Lower leg skin (tissue), 4 donors: ENCODE measurements at places on chromosomes 4 and X. TPM values are rescaled to one million over a fixed set of nuclear protein-coding genes. Genes with fewer than 3 reads are reported as not detected.

The FGG gene
- total RNA-seq = not detected

- no peak for DNase-seq
Observed at GRCh38 chr4:138698641-138699040, 316.9 kb upstream of the NOCT start.

GRCh38 chr4:83536362-83537272 lies 709 bp downstream of the GPAT3 start:
- DNase-seq = peak; percentile 85

- no peak for DNase-seq
Observed at GRCh38 chr4:98284640-98285046, 23.5 kb downstream of the RAP1GDS1 start.

- DNase-seq = no peak
Observed at GRCh38 chr4:156746111-156746510, 225.5 kb downstream of the PDGFC start.

DNA sequence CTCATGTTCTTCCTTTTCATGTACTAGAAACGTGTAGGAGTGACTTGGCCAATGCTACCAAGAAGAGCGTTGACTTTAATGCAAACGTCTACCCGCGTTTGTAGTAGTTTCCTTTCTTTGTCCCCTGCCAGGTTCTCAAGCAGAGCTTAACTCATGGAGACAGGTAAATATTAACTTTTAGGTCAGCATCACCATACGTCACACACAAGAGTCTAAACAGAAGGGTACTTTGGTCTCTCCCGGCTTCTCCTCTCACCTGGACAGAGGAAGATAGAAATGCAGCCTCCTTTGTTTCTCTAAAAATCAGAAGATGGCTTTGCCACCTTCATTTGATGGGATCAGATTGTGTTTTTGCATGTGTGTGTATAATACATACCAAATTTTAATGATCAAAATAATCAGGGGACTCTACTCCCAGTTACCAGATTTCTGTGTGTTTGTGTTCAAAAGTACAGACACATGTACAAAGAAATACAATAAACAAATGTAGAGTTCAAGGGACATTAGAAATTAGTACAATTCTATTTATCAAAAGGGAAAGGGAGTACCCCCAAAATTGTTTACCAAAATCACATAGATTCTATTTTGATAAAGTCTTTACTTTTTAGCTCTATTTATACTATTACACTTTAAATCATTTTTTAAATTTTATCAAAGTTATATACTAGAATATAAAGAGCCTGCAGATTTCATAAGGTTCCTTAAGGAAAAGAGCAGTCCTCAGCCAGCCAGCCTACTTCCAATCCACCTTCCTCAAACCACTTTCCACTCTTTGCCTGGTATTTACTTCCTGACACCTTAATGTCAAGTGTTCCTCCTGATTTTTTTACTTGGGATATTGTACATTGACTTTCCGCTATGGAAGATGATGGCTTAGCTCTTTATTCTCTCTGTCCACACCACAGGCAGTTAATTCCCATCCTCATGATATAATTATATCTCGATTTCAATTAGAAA lies 195.5 kb downstream of the RELL1 start:
- DNase-seq = no peak

GRCh38 chr4:17170131-17170530 lies 271.7 kb upstream of the LDB2 start:
- DNase-seq = no peak

GRCh38 chrX:130836447-130836846 lies 66.6 kb downstream of the ENOX2 start:
- no peak for DNase-seq

DNA sequence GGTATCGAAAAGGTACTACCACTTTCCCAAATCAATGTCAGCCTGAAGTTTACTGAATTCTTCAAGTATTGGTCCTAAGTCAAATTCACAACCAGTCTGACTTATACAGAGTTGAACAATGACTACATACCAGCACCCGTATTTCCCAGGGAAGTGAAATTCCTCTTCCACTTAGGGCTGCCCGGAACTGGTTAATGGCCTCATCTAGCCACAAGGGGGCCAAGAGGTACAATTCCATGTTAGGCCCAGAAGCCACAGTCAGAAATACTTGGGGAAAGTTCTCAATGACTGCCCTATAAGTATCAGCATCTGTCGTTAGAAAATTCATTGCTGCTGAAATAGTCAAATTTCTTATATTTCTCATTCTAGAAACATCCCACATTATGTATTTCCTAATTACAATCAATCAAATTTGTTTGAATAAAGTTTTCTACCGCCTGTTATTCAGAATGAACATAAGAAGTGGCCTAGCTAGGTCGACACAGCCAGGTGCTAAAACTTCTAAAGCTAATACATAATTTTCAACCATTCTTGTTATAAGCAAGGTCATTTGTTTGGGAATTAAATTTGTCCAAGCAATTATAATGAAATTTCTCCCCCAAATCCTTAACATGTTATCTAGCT lies 5.6 kb upstream of the PCDH7 start:
- DNase-seq = no peak

DNA sequence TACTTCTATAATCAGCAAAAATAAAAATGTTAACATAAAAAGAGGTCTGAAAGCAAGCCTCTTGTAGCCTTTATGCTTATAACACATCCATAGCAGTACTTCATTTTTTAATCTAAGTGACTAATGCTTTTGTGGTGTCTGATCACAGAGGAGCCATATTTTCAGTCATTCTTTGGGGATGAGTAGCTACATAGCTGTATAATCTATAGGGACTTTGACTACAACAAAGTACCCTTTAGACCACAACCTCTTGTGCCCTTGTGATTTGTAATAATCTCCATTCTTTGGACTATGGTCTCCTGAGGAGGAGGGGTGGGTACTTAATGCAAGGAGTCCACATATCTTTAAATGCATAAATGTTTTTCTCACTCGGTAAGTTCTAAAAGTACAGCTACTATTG lies 9.6 kb downstream of the DRP2 start:
- DNase-seq = no peak

GRCh38 chrX:143472347-143472938 lies 44.8 kb downstream of the SPANXN3 start:
- DNase-seq = no peak
